M059J (cell line): ENCODE measurements at places on chromosomes 2 and 18. TPM values are rescaled to one million over a fixed set of nuclear protein-coding genes. Genes with fewer than 3 reads are reported as not detected.

DNA sequence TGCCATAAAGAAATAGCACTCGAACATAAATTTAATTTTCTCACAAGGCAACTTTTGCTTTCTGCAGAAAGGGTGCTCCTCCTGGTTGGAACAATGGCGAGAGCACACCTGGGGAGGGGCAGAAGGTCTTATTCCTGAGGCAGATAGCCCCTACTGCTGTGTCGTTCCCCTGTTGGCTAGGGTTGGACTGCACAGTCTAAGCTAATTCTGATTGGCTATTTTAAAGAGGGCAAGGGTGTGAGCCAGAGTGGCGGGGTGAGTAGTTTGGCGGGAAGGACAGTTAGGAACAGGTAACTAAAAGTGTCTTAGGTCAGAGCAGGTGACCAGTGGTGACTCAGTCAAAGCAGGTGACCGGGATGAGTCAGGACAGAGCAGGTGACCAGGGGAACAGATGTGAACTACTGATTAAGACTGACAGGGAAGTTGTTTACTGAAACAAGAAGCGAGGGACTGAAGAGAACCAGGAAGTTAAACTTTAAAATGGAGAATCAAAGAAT lies 49.7 kb upstream of the AGAP1 start:
- no peak for DNase-seq

- DNase-seq, result no peak
Measured at GRCh38 chr2:17916584-17916983, 38.1 kb downstream of the KCNS3 start.

GRCh38 chr2:31666878-31667277 lies 86.1 kb upstream of the SRD5A2 start:
- no peak for DNase-seq

LAMA1 gene
- 0.39 and 1.6 TPM in 2 replicates for total RNA-seq

NMS gene
- not detected in 2 replicates for total RNA-seq

MC4R gene
- total RNA-seq, result not detected in 2 replicates

SCN1A gene
- not detected in 2 replicates for total RNA-seq

DYSF gene
- total RNA-seq, result 0.27 and 0.81 TPM in 2 replicates
